GM12865 (cell line): ENCODE measurements at places on chromosomes 5 and 9.

- no peak for DNase-seq
These were observed 16.7 kb upstream of the SLC28A3 start for GRCh38 chr9:84357275-84357674.

- no peak for DNase-seq
These were observed 181.8 kb downstream of the ZDHHC21 start for GRCh38 chr9:14511452-14511851.

DNA sequence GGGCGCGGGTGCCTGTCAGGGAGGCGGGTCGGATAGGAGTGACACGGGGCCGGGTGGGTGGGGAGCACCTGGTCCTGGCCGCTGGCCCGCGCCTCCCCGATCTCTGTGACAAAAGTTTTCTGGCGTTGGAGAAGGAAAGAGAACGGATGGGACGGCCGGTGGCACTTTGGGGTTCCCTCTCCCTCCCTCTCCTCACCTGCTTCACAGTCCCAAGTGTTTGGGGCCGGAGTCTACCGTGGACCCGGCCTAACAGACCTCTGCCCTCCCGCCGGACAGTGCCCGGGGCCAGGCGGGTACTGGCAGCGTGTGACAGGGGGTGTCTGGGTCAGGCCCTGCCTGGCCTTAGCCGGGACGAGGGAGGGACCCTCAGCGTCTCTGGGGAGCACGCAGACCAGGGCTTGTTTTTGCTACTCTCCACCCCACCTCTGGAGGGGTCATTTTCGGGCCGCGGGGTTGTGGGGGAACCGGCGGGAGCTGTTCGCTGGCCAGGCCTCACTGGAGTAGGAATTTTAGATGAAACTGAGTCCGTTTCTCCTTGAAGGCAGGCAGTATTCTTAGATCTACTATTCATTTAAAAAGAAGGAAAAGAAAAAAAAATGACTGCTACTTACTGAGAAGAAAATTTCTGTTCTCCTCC is 1.7 kb downstream of the PRDM6 start:
- DNase-seq = no peak

DNA sequence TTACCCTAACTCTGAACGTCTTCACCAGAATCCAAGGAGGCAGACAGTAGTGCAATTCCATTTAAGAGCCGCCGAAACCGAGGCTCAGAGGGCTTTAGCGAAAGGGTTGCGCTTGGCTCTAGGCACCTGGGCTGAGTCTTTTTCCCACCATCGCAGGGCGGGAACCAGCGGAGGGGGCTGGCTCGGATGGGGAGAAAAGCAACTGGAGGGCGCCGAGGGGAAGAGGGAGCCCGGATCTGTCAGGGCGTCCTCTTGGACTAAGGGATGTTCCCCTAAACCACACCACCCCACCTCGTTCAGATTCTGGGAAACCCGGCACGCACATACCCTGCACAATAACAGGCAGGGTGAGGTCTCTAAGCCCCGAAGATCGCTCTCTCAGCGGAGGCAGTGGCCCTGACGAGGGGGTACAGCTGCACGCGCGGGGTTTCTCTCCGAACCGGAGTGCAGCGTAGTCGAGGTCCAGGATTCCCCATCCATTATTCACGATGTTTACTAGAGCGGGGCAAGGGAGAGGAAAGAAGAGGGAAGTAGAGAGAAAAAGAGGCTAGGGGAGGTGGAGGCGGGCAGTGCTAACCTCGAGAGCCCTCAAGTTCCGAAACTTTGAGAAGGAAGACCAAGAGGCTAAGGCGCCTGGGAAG is 1.3 kb upstream of the POU4F3 start:
- no peak for DNase-seq

DNA sequence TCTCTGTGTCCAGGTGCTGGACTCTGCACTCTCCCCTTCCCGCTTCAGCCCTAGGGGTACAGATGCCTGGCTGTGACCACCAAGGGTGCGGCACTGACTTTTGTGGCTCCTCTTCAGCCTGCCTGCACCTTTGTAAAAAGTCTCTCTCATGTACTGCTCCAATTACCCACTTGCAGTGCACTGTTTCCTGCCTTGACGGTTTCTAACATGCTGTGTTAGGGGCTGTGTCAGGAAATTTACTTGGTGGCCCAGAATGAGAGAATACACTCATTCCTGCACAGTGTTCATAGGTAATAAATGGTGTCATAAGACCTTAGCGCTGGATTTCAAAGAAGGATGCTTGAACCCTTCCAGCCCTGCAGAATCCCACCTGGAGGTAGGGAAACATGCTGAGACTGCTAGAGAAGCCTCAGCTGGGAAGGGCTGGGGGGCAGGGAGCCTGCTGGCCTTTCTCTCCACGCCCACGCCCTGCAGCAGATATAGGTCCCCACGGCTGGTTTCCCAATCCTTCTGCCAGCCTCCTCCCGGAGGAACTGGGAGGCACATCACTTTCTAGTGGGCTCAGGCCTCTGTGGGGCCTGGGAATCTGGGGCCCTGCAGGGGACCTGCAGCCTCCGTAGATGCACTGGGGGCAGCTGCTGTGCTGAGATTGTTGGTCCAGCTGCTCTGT is 17.6 kb upstream of the HRH2 start:
- no peak for DNase-seq

DNA sequence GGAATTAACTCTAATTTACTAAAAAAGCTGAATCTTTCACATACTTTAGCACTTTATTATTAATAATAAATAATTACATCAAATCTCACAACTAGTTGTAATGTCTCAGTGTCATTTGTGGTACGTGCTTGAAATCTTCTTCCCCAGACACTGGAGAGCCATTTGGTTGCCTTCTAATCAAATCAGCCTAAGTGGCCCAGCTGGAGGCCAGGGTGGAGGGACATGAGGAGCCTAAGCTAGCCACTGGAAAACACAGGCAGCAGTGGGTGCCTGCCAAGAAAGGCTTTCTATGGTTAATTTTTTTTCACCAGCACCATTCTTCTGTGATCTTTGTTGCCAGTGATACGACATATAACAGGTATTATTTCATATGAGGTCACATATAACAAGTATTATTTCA is 117.0 kb downstream of the ERCC6L2 start:
- DNase-seq = no peak

- no peak for DNase-seq
These were observed 220.4 kb downstream of the TRPM3 start for GRCh38 chr9:70901013-70901412.

DNA sequence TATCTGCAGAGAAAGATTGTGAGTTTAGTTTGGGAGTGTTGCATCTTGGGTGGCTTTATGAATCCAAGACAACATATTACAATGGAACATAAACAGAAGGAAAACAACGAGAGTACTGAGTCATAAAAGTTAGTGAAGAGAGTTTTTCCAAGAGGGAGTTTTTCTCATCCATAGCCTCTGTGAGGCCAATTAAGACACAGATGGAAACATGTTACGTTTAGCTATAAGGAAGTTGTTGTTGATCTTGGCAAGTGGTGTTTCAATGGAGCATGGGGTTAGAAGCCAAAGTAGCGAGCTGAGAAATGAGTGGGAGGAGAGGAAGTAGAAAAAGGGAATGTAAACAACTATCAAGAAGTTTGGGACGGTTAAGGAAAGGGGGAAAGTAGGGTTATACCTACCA is 53.3 kb upstream of the SPATA31D4 start:
- DNase-seq = no peak

DNA sequence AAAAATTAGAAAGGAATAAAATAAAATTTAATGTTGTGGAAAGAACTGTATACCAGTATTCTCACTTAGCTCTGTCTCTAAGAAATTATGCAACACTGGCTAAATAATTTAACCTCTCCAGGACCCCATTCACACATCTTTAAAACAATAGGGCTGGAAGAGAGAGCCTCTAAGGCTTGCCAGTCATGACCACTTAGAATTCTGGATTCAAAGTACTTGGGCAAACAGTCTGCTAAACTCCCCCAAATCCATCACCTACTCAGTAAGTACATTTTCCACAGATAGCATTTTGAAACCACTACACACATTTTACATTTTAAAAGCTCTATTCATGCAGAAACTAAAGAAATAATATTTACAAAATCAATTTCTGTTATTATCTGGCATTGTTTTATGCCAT is 291.7 kb downstream of the TMEM167A start:
- DNase-seq = no peak

- DNase-seq = no peak
These were observed 28.7 kb downstream of the TLE4 start for GRCh38 chr9:79600466-79600865.

DNA sequence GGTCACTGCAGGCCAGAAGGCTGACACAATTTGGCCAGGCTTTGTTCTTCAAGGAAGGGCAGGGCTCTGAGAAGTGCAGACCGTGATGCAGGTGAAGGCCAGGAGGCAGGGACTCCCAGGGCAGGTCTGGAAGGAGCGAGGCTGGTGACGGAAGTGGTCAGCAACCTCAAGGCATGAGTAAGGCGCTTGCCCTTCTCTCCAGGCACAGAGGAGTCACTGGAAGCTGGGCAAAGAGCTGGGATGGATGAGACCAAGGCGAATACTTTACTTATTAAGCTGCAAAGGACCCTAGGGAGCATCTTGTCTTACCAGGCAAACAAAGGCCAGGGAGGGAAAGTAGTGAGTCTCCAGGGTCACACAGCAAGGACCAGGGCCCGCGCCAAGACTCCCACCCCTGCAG is 18.6 kb downstream of the IRF1 start:
- no peak for DNase-seq

- DNase-seq = peak; percentile 57
These were observed 47.1 kb upstream of the CTSL start for GRCh38 chr9:87678650-87679355.

DNA sequence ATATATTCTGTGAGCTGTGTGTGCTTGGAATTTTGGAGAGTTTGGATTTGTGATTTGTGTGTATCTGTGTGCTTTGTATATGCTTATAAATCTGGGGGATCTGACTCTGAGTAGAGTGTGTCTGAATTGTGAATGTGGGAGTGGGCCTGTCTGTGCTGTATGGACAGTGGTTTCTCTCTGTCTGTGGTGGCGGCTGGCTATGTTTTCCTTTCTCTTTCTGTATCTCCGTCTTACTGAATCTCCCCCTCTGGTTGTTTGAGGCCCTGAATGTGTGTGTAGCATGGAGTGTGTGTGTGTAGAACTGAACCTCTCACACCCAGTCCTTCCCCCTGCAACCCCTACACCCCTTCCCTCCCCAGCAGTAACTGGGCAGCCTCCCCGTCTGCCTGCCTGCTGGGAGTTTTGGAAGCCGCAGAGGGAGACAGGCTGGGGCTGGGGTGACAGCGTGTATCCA is 4.7 kb downstream of the CXXC5 start:
- peak; percentile 85 for DNase-seq

GRCh38 chr9:83027153-83027891 is 35.6 kb downstream of the RASEF start:
- DNase-seq = no peak

GRCh38 chr9:13589034-13589737 is 309.7 kb upstream of the MPDZ start:
- DNase-seq = no peak

DNA sequence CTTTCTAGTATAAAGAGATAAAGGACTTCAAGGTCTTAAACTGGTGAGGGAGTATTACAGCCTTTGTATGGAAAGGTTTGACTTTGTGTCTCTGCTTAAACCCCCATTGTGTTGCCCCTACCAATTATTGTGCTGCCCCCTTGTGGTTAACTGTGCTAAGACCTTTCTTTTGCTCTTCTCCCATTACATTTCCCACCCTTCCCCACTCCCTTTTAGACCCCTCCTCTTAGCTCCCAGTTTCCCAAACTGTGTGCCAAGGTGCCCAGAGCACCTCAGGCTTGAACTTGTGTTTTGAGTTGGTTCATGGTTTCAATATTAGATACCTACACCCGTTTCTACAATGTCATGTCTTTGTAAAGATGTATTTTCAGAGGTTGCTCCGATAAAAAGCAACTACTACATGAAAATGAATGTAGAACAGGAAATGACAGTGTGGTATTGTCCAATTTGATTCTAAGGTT is 2.9 kb downstream of the JAK2 start:
- DNase-seq = peak; percentile 75

- peak; percentile 35 for DNase-seq
These were observed 133.0 kb upstream of the TUT7 start for GRCh38 chr9:86486891-86487837.

DNA sequence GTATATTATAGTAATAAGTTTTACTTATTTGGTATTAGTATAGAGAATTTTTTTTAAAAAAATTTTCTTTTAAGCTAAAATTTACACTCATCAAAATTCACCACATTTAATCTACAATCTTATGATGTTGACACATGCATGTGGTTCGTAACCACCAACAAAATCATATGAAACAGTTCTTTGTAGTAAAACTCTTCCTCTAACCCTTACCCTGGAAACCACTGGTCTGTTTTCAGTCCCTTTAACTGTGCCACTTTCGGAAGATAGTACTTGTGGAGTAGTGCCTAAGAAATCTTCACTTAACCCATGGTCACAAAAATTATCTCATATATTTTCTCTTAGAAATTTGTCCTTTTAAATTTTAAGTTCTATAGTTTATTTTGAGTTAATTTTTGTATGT is 1498.8 kb downstream of the MAT2B start:
- DNase-seq = no peak

GRCh38 chr9:131500939-131501541 is 1.7 kb upstream of the POMT1 start:
- no peak for DNase-seq

GRCh38 chr9:81637276-81637675 is 52.1 kb downstream of the TLE1 start:
- DNase-seq = peak; percentile 32

- DNase-seq = no peak
These were observed 1879.9 kb upstream of the ACO1 start for GRCh38 chr9:30504502-30504905.

DNA sequence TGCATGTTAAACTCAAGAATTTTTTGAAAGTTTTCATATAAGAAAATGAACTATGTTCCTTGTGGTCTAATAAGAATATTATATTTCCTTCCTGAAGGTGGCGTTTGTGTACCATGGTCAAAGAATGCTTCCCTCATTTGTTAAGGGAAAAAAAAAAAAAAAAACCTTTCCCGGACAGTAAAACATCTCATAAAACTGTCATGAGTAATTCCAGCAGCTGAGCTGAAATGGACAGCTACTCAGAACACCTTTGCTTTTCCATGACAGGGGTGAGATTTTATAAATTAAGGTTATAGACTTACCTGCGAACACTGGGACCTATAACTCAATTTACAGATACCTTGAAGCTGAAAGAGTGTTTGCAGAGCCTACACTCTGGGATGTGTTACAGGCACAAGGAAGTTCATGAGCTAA is 113.2 kb upstream of the RANBP3L start:
- peak; percentile 28 for DNase-seq

GRCh38 chr5:89878140-89879132 is 531.1 kb downstream of the CETN3 start:
- DNase-seq = no peak

DNA sequence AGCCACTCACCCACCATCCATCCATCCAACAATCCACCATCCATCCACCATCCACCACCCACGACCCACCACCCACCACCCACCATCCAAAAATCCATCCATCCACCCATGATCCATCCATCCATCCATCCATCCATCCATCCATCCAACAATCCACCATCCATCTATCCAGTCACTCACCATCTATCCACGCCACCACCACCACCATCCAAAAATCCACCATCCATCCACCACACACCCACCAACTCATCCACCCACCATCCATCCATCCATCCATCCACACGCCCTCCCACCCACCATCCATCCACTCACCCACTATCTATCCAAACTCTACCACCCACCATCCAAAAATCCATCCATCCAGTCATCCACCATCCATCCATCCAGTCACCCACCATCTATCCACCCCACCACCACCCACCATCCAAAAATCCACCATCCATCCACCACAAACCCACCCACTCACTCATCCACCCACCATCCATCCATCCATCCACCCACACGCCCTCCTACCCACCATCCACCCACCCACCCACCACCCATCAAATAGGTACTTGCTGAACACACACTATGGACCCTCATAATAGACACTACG is 9.0 kb downstream of the DPH7 start:
- DNase-seq = no peak

- no peak for DNase-seq
These were observed 21.2 kb downstream of the DYNC2I2 start for GRCh38 chr9:128635266-128636023.
